ENCODE measurements at places on chromosomes 7 and 10. TPM values are rescaled to one million over a fixed set of nuclear protein-coding genes. Genes with fewer than 3 reads are reported as not detected.

PI4K2A gene
- 74.5 TPM for total RNA-seq

SCART1 gene
- 5.0 TPM for total RNA-seq

NEUROG3 gene
- not detected for total RNA-seq

SPDYE16 gene
- total RNA-seq = not detected

TMEM178B gene
- total RNA-seq = 0.17 TPM

MRLN gene
- total RNA-seq = not detected

XRCC2 gene
- total RNA-seq = 1.2 TPM

INHBA gene
- 58.8 TPM for total RNA-seq

KCNH2 gene
- not detected for total RNA-seq

GRID2IP gene
- total RNA-seq = not detected

IL6 gene
- total RNA-seq = not detected

DBNL gene
- total RNA-seq = 90.9 TPM

MACC1 gene
- 3.2 TPM for total RNA-seq

CACNB2 gene
- total RNA-seq = under 0.01 TPM

OR2A5 gene
- total RNA-seq = not detected

OR6V1 gene
- not detected for total RNA-seq

SAP25 gene
- total RNA-seq = 2.0 TPM

ZNF37A gene
- 14.0 TPM for total RNA-seq

GIMAP5 gene
- not detected for total RNA-seq

VSTM4 gene
- total RNA-seq = not detected

CELF2 gene
- 0.19 TPM for total RNA-seq

INTS15 gene
- total RNA-seq = 21.1 TPM

PPRC1 gene
- total RNA-seq = 69.0 TPM

VIM gene
- 1,327 TPM for total RNA-seq

SLC35G1 gene
- total RNA-seq = 5.3 TPM

Data from mammary epithelial cell (primary cell).